ENCODE measurements at places on chromosomes 4 and X.

GRCh38 chr4:148060264-148061140 lies 328.6 kb downstream of the ARHGAP10 start:
- no peak for DNase-seq

DNA sequence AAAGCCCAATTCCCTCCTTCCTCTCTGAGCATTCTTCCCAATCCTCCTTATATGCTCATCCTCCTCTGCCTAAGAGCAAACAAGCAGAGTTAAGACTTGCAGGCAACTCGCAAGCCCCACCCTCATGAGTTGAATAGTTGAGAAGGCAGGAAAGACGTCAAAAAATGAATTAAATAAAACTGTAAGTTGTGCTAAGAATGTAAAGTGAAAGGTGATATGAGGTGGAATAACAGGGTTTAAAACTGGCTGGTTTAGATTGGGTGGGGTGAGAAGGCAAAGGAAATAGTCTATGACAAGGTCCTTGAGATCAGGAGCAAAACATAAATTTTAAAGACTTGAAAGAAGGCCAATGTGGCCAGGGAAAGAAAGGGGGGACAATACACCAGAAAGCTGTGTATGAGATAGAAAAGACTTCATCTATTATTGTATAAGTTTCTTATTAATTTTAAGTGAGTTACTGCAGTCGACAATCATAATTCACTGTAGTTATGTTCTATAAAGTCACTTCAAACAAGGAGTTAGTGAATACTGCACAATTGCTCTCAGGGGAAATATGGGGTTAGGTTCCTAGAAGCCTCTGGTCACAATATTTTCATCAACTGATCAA lies 124.9 kb downstream of the RELL1 start:
- no peak for DNase-seq

- no peak for DNase-seq
These were observed 2.9 kb downstream of the TMSB4X start for GRCh38 chrX:12977761-12978204.

- DNase-seq = no peak
These were observed 233.9 kb downstream of the RPA4 start for GRCh38 chrX:97117572-97117971.

DNA sequence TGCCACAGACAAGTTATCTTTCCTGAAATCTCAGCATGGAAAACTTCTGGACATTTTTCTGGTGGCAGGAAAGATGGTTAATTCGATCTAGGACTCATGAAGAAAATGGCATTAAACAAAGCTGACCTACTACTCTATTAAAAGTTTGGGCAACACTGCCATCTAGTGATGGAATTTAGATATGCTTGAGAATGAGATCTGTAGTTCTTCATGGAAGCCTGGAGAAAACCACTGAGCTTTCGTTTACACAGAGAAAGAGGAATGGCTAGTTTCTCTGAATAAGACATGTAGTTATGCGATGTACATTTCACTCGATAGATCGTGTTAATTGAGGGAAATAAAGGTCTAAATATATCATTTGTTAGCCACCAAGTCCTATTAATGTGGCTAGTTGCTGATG lies 51.7 kb upstream of the CHRDL1 start:
- DNase-seq = no peak

- DNase-seq = no peak
These were observed 136.2 kb downstream of the TBC1D19 start for GRCh38 chr4:26719954-26720552.

GRCh38 chrX:109629310-109629709 lies 4.3 kb upstream of the KCNE5 start:
- no peak for DNase-seq

DNA sequence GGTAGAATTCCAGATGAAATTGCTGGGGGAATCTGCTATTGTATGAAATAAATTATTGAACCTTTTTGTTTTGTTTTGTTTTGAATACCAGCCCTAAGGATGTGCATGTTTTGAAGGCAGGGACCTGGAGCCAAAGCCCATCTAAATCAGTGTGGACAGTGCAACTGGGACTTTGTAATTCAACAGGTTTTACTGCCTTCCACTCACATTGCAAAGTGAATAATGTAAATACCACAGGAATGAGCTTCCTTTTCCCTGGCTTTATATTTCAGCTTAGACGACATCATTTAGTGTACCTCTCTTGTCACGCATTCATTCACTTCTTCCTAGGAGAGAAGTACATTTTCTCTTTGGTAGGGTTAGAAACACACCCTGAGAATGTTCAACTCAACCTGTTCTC lies 795.0 kb downstream of the CENPC start:
- DNase-seq = no peak

DNA sequence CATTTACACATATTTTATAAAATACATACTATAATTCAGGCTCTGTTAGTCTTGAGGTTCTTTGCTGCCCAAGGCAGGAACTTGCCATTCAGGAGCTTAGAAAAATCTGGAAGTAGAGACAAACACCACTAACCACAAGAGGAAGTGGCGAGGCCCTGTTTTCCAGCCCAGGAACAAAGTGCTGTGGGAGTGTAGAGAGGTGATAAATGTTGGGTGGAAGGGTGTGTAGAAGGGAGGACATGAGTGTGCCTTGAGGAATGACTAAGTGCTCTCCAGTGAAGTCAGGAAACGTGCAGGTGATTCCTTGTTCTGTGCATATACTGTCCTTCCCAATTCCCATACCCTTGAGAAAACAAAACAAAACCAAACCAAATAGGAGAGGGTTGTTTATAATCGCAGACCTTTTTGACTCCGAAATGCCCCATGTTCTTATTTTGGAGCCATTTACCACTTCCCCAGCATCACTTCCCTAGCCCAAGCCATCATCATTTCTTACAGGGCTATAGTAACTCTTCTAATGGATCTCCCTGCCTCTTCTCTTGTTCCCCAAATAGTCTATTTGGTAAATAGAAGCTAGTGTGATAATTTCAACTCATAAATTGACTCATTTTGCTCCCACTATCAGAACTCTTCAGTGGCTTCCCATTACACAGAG lies 83.2 kb downstream of the GPAT3 start:
- DNase-seq = no peak

DNA sequence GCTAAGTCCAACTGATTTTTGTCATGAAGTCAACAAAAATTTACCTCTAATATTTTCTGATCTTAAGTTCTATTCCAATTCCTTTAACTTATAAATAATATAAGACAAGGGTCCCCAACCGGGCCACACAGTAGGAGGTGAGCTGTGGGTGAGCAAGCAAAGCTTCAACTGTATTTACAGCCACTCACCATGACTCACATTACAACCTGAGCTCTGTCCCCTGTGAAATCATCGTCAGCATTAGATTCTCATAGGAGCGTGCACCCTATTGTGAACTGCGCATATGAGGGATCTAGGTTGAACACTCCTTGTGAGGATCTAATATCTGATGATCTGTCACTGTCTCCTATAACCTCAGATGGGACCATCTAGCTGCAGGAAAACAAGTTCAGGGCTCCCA lies 227.4 kb downstream of the MAPK10 start:
- DNase-seq = no peak

DNA sequence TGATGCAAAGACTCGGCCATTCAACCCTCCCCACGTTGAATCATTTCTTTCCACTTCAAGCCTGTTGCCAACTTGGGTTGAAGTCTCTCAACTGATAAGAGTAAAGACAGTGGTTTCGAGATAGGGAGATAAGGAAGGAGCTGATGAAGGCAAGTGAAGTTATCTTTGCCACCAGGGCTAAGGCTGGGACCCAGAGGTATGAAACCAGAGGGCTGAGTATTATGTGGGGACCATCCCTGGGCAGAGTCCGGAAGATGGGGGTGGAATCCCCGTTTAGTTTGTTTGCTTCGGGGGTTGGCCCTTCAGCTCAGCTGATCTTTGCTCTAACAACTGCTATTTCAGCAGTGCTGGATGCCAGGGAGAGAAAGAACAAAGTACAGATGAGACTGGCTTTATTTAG lies 2.3 kb upstream of the XPNPEP2 start:
- no peak for DNase-seq

- no peak for DNase-seq
These were observed 12.8 kb upstream of the TSPAN7 start for GRCh38 chrX:38548508-38548907.
